IPS-NIHi11 (cell line): ENCODE measurements at places on chromosomes 2 and 18.

DNA sequence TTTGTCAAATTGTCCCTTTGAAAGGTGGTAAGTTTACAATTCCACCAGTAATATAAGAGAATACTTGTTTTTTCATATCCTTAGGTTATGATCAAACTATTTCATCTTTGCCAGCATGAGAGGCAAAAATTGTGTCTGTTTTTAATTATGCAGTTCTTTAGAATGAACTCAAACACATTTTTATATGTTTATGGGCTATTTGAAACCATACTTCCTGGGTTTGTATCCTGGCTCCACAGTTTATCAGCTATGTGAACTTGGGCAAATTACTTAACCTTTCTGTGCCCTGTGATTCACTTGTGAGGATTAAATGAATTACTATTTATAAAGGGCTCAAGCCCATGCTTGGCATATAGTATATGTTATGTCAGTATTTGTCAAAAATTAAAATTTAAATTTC, 109.4 kb downstream of the TANC1 start:
- DNase-seq = no peak

GRCh38 chr2:241935314-241935713, 65.8 kb downstream of the RTP5 start:
- no peak for DNase-seq

DNA sequence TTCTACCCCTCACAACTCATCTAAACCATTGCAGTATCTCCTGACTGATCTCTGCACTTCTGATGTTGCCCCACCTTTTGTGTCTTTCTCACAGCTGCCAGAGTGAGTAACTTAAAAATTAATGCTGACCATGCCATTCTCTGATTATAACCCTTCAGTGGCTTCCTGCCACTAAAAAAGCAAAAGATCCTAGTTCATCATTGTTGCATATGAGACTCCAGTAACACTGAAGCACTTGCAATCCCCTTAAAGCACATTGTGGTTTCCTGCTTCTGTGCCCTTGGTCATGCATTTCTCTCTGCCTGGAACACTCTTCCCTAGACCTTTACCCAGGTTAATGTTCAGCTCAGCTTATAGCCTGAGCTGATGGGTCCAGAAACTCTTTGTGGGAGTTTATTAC, 95.1 kb upstream of the WDSUB1 start:
- DNase-seq = no peak

DNA sequence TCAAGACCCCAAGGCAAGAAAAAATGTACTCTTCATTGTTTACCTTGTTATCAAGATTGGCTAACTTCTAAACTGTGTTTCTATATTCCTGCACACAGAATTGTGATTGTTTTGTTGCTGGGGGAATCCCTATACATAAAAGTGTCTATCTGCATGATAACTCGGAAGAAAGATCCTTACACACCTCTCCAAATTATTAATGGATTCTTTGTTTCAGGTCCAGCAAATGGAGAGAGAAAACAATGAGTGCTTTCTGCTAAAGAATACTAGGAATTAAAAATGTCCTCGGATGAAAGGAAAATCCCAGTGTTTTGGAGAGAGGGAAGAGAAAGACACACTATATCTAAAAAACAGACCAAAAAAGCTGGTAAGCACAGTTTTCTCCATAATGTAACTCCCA, 6.2 kb upstream of the DAPL1 start:
- DNase-seq = no peak

DNA sequence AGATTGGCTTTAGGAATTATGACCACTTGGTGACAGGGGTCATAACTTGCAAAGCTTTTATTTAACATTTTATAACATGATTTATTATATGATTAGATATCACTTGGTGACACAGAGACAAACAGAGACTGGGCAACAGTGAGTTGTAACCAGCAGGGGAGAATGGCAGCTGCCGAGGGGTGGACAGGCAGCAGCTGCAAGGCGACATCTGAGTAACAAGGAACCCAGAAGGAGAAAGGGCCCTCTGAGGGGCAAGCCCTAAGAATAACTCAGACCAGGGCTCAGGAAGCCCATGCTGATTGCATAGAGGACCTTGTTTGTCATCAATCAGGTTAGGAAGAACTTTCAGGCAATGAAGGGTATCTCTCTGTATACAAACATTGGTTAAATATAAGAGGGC, 339.9 kb upstream of the SOX11 start:
- DNase-seq = no peak

GRCh38 chr2:144165599-144166250, 354.2 kb downstream of the ZEB2 start:
- DNase-seq = no peak

- DNase-seq = no peak
Observed at GRCh38 chr2:127721311-127721977, 20.1 kb downstream of the SFT2D3 start.

- peak; percentile 36 for DNase-seq
Observed at GRCh38 chr18:5543773-5544389, at the start of gene EPB41L3. Gene EPB41L3, minus strand, starts transcription at chr18:5543997. Its CDS starts 54,814 bp downstream, at chr18:5489183.

DNA sequence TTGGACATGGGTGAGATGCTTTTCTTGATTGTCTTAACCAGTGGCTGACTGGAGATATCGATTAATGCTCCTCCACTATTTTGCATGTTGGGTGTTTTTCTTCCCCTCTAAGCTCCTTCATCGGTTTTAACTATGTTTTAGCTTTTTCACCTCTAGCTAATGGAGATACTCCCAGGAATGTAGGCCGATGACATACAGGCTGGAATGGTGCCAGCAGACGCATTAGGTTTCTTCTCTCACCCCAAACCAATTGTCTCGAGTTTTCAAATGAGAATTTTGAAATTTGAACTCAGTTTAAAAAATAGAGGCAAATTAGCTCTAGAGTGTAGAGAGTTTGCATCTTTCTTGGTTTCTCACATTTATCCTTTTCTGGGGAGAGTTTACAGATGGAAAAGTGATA, 247.6 kb downstream of the RPRM start:
- DNase-seq = no peak

- DNase-seq = no peak
Observed at GRCh38 chr2:225076125-225076524, 33.9 kb upstream of the DOCK10 start.

DNA sequence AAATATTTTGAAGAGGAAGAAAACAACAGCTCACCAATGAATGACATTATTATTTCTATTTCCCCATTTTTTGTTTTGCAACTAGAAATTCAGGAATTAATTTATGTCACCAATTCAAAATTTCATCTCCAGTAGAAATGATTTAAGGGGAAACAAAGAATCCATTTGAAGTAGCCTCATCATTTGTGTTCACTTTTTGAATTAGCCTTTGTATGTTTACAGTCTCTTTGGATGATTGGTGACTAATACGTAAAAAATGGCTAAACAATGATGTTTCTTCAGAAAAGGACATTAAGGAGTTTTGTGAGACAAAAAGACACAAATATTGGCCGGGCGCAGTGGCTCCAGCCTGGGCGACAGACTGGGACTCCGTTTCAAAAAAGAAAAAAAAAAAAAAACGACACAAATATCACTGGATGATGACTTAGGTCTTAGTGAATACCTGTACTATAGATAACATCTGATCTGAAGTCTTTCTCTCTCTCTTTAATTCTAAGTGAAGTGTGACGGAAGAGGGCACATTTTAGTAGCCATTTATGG, 313.2 kb downstream of the PIK3C3 start:
- no peak for DNase-seq

DNA sequence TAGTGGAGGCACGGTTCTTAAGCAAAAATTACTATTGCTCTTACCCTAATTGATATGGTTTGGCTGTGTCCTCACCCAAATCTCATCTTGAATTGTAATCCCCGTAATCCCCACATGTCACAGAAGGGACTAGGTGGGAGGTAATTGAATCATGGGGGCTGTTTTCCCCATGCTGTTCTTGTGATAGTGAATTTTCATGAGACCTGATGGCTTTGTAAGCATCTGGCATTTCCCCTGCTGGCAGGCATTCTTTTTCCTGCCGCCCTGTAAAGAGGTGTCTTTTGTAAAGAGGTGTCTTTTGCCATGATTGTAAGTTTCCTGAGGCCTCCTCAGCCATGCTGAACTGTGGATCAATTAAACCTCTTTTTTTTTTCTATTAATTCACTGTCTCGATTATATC, 1691.8 kb upstream of the SLC39A10 start:
- DNase-seq = no peak

- no peak for DNase-seq
Observed at GRCh38 chr2:195594248-195594647, 62.8 kb upstream of the SLC39A10 start.

DNA sequence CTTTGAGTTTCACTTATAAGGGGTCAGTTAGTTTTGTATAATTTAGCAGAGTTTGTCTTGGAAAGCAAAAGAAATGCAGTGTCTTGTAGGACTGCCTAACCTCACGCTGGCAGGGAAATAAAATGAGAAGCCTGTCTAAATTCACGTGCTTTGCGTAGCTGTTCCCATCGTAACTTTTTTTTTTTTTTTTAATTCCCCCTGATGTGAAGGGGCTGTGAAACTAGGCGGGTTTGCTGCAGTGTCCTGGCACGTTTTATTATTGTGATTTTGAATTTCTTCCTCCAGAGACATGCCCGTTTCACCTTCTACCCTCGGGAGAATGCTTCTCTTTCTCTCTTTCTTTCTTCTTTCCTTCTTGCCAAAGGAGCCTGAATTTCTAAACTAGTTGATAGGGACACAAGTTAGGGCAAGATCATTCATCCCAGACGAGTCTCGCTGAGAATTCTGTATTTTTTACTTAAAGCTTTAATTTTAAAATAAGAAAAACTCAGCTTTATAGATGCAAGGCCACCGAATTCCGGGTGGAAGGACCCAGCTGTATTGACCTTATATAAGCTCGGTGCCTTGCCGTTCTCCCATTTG, 2.3 kb downstream of the MEIS1 start:
- no peak for DNase-seq
